Mesenchymal stem cell (in vitro differentiated cells and primary cell): ENCODE measurements at places on chromosomes 13 and 19.
A peak's percentile ranks its signal among the peaks of the same experiment; 100 is the strongest.

DNA sequence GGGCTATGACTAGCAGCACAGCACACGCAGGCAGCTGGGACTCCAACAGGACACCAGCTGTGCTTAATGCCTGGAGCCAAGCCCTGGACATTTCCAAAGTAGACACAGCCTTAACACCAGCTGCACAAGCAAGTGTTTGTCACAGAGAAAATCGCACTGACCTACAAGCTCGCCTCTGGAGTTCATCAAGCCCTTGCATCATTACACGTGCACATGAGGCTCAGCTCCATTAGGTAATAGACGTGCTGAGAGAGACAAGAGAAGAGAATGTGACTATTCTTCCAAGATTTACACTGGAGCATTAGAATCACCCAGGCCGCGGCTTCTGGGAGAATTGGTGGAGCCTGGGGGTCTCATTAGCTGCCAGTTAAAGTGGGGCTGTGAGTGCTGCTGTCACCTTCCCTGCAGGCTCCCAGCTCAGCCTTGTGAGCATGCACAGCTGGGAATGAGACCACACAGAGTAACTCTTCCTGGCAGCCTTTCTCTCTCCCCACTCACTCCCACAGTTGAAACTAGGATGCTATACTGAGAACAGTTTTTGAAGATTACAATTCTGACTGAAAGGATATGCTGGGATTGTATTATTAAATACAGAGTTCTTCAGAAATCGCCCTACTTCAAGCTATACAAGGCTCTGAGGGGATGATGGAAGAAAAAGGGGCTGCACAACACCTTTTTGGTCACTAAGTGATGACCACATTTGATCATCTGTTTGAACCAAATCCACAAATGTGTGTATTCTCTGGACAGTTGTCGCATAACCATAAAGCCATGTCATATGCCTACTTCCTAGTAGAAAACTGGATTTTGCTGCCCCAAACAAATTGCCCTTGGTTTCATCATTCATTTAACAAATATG lies 10.5 kb downstream of the STOML3 start:
- DNase-seq, result no peak

DNA sequence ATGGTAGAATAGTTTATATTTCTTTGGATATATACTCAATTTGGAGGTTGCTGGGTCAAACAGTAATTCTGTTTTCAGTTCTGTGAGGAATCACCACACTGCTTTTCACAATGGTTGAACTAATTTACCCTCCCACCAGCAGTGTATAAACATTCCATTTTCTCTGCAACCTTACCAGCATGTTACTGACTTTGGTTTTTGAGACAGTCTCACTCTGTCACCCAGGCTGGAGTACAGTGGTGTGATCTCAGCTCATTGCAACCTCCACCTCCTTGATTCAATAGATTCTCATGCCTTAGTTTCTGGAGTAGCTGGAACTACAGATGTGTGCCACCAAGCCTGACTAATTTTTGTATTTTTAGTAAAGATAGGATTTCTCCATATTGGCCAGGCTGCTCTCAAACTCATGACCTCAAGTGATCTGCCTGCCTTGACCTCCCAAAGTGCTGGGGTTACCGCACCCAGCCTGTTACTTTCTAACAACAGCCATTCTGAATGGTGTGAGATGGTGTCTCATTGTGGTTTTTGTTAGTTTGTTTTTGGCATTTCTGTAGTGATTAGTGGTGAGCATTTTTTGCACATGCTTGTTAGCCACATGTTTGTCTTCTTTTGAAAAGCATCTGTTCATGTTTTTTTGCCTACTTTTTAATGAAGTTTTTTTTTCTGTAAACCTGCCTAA lies 12.5 kb downstream of the ZNF714 start:
- peak; percentile 26 for DNase-seq

DNA sequence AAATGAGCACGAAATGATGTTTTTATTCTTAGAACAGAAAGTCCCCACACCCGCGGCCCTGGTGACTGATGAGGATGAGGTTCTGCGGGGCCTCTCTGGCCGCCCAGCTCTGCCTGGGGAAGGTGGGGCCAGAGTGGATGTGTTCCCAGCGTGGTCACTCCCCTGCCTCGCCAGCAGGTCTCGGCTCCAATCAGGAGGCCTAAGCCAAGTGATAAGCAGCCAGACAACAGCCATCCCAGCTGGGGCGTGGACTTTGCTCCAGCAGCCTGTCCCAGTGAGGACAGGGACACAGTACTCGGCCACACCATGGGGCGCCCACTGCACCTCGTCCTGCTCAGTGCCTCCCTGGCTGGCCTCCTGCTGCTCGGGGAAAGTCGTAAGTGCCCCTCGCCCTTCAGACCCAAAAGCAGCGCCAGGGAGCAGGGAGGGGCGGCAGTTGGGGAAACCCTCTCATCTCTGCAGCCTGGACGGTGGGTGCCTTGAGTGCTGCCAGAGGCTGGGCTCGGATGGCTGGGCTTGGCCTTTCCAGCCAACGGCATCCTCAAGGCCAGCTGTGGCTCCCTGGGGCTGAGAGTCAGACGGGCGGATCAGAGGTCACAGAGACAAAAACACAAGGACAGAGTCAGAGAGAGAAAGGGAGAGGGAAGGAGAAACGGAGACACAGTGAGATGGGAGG lies at the start of gene F10:
F10 (plus strand) TSS at position 250 of the 676 bp plus-strand sequence; CDS start at position 307, 57 bp downstream.
- peak; percentile 46 for DNase-seq

- DNase-seq, result peak; percentile 74
Measured at GRCh38 chr19:19120308-19121231, 17.7 kb downstream of the TMEM161A start.

DNA sequence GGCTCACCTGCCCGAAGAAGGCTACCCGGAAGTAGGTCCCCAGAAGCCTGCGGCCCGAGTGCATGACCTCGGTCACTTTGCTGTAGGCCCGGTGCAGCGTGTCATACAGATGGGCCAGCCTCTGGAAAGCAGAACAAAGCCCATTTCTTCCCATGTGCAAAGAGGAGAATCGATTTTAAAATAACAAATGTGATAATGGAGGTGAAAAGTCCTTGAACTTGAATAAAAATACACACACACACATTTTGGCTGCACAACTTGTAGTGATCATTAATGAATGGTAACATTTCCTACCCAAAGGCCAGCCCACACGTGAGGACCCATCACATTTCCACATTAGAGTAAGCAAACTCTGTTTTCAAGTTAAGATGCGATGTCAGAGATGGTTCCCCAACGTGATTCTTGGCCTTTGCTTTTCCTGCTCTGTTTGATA lies 56.9 kb upstream of the SLC15A1 start:
- DNase-seq, result no peak

DNA sequence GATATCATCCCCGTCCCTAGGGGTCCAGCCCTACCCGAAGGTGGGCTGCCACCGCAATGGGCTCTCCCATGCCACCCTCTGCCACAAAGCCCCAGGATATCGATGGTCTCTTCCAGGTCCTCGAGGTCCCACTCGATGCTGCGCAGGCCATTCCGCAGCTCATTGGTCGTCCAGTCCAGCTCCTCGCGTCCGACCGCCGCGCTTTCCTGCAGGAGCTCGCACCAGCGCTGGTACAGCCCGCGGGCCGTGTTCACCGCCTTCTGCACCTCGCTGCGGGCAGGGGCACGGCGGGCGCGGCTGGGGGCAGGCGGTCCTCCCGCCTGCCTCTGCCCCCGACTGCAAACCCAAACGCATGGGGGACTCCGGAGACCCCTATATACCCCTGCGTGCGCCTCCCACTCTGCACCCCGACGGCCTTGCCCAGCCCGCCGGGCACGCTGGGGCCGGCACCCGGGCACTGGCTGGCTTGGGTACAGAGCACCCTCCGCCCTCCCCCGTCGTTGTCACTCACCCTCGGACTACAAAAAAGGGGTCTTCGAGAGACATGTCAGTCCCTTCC lies 468 bp downstream of the STX10 start:
- DNase-seq, result peak; percentile 62

DNA sequence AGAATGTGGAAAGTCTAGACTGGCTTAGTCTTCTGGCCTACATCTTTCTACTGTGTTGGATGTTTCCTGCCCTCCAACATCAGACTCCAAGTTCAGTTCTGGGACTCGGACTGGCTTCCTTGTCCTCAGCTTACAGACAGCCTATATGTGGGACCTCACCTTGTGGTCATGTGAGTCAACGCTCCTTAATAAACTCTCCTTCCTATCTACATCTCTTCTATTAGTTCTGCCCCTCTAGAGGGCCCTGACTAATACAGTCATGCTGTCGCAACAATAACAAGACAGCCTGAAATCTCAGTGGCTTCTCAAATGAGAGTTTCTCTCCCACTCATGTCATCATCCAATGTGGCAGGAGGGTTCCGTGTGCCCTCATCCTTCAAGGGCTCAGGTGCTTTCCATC lies 347.8 kb downstream of the MZT1 start:
- DNase-seq, result peak; percentile 6

GRCh38 chr13:32538621-32539246 lies at the start of gene N4BP2L2:
Gene N4BP2L2 (minus strand): TSS chr13:32538795. CDS start chr13:32537027, 1,768 bp downstream.
- DNase-seq, result peak; percentile 98

GRCh38 chr19:38869836-38870607 lies 8.1 kb downstream of the RINL start:
- DNase-seq, result peak; percentile 65

DNA sequence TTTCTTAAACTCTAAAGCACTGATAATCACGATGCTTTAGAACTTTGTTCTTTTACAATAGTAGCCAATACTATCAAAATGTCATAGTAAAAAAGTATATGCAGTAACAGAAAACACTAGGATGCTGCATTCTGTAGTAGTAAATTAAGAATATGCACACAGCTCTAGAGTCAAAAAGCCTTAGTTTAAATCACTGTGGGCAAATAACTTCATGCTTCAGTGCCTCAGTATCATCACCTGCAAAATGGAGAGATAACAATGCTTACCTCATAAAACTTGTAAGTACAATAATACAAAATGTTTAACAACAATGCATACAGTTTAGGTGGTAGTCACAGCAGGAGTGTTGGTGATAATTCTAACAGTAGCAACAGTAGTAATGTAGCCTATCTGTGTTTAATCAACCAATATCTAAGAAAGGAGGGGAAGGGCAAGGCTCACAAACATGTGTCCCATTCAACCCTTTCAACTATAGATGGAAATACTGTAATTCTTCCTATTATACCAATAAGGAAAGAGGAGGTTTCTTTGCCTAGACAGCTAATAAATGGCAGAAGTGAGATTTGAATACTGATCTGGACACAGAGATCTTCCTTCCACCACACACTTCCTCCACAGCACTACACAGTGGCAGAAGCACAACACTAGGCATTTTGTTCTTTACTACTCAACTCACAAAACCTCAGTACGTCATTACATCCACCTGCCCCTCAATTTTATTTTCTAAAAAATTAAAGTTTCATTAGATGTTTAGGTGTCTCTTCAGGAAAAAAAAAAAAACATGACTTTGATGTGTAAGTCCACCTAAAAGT lies 4.6 kb downstream of the RBM26 start:
- no peak for DNase-seq

GRCh38 chr19:4197625-4198466 lies 15.4 kb downstream of the ANKRD24 start:
- no peak for DNase-seq

DNA sequence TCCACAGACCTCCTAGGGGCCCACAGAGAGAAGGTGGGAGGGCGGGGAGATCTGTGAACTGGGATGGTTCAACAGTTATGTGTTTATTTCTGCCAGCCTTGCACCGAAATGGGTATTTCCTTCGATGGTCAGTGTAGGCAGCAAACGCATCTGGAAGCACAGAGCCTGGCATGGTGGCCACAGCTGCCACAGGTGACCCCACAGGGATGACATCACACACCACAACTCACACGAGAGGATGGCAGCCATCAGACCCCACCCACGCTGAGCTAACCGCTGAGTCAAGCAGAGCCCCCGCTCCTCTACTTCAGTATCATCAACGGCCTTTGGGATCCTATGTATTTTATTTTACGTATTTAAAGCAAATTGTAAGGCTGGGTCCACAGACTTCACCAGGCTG lies 37.4 kb downstream of the NAXD start:
- DNase-seq, result no peak

DNA sequence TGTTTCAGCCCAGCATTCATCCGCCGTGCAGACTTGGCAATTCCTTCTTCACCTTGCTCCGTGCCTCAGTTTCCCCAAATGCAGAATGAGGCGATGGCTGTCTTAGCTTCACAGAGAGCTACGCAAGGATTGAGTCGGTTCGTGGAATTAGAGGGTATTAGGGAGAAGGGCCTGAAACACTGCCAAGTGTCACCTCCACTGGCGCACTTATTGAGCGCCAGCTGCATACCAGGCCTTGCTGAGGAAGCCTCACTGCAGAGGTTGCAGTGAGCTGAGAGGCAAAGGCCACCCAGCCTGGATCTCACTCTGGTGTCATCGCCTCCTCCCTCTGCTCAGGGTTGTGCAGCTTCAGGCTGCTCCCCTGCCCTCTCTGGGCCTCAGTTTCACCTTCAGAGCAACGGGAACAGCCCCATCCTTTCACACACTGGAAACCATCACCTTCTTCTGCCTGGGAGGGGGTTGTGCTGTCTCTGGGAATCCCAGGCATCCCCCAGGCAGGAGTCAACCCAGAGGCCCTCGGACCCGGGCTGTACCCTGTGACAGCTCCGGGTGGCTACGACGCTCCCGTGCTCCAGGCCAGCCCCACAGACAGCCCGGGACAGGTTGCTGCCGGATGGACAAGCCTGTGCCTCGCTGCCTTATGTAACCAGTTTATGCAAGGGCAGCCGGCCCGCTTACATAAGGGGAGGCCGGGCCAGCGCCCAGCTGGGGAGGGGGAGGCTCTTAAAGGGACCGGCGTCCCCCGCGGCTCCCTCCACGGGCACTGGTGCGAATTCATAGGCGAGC lies 31.9 kb downstream of the NFIC start:
- DNase-seq, result peak; percentile 55

DNA sequence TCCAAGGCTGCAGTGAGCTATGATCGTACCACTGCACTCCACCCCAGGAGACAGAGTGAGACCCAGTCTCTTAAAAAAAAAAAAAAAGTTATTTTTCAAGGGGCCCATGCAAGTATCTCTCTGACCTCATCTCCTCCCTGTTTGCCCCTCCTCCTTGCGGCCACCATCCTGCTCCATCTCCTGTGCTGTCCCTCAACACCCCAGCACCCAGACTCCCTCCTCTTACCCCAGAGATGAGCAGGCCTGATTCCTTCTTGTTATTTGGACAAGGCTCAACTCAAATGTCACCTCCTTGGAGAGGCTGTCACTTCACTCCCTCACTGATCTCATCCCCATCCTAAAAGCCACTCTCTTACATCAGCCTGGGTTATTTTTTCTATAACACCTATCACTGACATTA lies 4.4 kb downstream of the RYR1 start:
- DNase-seq, result no peak

DNA sequence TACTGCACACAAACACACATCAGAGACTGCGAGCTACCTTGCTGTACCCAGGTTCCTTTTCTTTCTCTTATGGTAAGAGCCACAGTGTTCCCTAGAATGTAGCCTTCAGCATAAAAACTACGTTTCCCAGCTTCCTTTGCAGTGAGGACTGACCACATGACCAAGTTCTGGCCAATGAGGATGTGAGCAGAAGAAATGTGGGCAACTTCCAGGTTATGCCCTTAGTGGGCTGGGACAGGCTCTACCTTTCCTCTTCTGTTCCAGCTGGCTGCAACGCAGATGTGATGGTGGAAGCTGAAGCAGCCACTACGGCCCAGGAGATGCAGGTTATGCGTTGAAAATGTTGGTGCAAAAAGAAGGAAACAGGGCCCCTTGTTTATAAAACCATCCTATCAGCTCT lies 27.5 kb downstream of the VRK3 start:
- peak; percentile 29 for DNase-seq
